ENCODE measurements at places on chromosomes 7 and 10.

DNA sequence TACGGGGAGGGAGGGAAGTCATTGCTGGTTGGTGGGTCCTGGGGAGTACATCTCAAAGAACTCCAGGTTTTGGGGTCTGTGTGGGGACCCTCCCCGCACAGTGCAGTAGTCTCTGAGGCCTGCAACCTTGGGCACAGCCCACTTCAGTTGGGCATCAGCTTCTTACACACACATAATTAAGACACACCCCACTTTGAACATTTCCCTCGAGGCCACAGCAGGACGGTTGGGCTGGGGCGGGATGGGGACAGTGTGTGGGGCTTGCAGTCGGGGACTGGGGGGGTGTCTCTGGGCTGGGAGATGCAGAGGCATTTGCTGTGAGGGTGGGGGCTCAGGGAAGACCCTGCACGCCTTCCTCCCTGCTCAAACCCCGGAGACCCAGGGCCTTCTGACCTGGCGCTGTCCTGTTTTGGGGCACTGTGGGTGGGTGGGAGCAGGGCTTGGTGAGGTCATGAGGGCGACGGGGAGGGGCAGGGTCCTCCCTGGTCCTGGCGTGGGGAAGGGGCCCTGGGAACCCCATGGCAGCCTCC is 1.3 kb downstream of the LFNG start:
- DNase-seq: no peak

DNA sequence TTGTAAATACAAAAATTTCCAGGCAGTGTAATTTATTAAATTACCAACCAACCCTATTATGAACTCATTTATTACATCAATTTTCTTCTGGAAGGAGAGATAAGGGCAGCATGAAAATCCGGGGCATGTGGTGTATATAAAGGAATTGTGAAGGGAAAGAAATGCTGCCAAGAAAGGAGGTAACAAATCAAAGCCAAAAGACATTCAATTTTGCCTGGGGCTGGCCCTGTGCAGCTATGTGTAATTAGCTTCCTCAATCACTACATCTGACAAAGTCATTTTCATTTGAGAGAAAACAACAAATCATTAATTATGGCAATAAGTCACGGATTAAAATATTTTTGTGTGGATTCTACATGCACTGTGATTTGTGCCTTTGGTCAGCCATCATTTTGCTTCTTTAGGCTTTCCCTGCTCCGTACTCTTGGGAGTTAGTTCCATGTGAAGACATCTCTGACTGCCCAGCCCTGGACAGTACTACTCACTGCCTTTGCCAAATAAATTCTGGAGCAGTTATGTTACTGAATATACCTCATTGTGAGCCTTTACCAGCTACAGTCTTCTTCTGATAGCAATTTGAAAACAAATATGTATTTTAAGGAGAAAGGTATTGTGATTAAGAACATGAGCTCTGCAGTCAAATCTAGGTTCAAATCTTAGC is 191.7 kb downstream of the RELN start:
- DNase-seq: no peak

GRCh38 chr10:16063350-16063749 is 203.0 kb upstream of the MINDY3 start:
- DNase-seq: no peak

DNA sequence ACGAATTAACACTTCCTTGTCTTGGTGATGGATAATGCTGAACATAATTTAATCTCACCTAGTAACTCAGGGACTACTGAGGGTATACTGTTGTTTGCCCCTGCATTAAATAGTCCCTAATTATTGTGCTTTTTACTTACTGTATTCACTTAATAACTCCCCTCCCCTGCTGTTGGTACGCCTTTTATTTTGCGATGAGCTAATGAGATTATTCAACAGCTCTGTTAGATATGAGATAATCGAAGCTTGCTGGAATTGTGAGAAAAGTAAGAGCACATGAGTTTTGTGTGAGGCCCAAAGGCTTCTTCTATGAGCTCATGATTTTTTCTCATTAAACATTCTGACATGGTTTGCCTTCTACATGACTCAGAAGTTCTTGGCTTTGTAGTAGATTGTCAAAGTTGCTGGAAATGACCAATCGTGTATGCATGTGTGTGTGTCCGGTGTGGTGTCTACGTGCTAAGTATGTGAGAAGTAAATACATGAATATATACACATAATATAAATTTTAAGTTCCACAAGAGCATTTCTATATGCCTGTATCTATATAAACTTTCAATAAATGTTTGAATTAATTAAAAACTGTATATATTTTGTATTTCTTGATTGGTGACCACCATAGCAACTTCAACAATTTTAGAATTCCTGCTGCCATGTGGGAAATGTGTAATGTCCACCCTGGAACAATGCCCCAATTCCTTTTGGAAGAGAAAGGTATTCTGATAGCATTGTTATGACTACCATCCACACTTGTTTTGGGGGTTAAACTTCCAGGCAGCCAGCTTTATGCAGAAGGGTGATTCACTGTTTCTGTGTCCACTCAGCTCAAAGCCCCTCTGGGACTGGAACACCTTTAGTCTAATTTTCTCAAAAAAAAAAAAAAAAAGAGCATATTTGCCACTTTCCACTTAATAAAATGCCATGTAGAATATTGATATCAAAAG is 106.2 kb downstream of the SAMD9 start:
- no peak for DNase-seq

- no peak for DNase-seq
Measured at GRCh38 chr7:152568972-152569371, 107.0 kb downstream of the XRCC2 start.

DNA sequence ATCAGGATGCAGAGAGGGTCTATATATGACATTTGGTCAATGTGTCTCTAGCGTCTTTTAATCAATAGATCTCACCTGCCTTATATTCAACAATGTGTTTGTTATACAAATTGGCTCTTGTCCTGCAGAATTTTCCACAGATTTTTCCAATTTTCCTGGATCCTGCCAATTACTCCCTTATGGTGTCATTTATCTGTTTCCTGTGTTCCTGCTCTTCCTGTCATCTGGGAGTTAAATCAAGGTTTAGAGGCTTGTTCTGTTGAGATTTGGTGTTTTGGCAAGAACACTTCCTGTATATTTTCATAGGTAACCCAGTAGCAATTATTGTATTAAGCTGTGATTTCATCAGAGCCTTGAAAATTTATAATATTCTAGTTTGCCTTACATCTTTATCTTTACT is 8.8 kb upstream of the C10orf71 start:
- no peak for DNase-seq

GRCh38 chr10:5617521-5617920 is 48.9 kb downstream of the ASB13 start:
- no peak for DNase-seq

DNA sequence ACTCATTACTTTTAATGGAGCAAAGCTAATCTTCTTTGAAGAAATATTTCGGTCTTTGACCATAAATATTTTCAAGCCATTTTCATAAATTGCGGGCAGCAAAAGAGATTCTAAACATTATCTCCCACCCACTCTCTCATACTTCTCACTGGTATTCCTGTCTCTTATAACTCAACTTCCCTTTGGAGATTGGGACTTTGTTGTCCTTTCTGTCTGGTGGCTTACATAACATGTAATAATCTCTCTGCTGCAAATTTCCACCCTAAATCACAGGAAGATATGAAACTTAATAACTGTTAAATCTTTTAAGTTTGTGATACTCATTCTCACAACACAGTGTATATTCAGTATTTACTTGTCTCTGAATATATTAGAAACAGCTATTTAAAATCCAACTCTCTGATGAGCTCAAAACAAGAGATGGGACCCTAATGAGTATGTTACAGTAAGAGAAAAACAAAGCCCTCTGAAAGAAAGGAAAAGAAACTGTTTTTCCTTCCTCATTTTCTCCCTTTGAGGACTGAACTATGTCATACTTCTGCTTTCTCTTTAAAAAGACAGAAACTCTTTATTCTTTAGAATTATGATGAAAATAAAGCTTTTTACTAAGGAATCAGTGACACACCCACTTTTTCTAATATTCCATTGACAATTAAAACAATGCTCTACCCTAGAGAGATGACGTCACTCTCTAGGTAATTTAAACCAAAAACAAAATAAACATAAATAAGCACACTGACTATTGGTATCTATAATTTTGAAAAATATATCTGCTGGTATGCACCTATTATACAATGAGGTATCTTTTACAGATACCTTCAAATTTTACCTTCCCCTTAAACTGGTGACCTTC is 14.7 kb downstream of the CALCR start:
- DNase-seq: no peak
